ENCODE measurements at places on chromosomes 2 and 18.

- no peak for DNase-seq
Measured at GRCh38 chr2:38435775-38436174, 58.7 kb upstream of the ATL2 start.

DNA sequence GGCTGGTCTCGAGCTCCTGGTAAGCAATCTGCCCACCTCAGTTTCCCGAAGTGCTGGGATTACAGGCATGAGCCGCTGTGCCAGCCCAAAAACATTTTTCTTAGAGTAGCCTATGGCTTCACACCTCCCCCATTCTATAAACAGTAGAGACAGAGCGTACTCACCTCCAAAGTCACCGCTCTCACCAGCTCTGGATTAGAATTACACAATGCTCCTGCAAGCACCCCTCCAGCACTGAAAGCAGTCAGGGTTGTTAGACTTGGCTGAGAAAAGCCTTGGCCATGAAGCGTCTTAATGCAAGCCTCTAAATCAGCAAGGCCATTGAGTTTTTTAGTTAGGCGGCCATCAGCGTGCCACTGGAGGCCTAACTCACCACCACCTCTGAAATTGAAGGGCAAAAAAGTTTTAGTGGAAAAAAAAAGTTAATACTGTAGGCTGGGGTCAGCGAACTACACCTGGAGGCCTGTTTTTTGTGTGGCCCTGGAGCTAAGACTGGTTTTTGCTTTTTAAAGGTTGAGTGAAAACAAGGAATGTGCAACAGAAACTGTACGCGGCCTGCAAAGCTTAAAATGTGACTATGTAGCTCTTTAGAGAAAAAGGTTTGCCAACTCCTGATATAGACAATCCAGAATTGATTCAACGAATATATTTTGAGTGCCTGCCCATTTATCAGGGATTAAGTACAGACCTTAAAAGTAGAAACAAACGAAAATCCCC lies 34.6 kb downstream of the PREPL start:
- DNase-seq: no peak

DNA sequence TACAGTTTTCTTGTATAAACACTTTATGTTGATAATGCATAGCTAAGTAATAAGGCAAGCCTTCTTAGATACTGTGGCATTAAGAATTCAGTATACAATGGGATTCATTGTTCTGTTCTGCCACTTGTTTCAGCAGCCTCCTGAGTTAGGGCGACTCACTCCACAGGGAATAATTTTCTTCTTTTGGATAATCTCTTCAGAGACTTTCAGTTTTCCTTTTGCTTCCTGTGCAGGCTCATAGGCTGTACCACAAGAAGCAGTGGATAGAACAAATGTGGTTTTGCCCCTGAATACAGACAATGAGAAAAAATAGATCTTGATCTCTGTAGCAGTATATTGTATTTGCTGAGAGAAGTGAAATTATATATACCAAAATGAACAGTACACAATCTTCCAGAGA lies 298.0 kb downstream of the ZNF407 start:
- DNase-seq: no peak

DNA sequence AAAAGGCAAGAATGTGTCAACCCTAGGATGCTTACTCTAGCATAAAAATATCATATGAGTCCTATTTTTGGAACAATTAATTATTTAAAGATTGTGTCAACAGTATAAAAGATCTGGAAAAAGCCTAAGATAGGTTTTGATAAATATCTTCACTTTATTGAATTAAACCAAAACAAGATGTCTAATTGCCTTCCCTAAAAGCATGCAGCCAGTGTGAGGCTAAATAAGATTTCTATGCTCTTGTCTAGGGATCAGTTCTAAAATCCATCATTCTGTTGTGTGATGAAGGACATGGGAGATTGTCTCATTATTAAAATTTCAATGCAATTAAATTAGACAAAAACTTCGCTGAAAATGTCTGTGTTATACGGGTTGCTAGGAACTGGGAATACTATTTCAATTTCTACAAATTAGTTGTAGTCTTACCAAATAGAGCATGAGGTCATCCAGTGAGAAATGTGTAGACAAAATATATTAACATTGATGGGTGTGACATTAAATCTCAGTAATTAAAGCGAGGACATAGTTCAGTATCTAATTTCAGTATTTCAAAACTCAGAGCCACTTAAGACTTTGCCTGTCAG lies 535.6 kb upstream of the FSIP2 start:
- DNase-seq: no peak

GRCh38 chr2:231780123-231780908 lies 766 bp downstream of the PDE6D start:
- DNase-seq: peak; percentile 30

DNA sequence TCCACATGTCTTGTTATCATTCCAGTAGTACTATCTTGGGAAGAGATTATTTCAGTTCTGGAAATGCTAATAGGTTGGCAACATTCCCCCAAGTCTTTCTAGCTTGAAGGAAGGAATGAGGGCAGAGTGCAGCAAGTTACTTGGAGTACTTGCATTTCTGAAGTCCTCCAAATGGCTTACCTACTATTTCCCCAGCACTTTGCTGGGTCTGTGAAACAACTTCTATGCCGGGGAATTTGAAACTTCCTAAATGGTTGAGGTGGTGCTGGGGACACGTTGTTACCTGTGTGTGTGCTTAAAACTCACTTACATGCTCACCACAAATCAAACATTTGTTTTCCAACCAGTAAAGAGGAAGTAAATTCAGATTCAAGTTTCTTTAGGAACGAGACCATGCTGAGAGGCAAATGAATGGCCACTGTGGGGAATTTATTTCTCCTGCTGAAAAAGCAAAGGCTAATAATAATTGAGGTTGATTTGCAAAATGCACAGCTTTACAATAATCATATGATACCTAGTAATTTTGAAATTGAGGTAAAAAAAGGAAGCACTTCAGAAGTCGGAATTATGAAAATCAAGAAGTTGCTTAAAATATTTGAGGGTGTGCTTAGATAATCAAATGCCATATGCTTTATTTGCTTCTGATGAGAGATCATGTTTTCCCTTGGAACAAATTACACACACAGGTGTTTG lies 1167.7 kb upstream of the ZEB2 start:
- DNase-seq: no peak

GRCh38 chr18:45166836-45167551 lies 448.3 kb upstream of the SLC14A2 start:
- DNase-seq: no peak

- DNase-seq: peak; percentile 66
Measured at GRCh38 chr2:88765154-88765888, 73.8 kb downstream of the RPIA start.

- no peak for DNase-seq
Measured at GRCh38 chr2:63845866-63846265, 4.2 kb downstream of the UGP2 start.

GRCh38 chr18:47683774-47684173 lies 246.7 kb downstream of the SMAD2 start:
- no peak for DNase-seq

DNA sequence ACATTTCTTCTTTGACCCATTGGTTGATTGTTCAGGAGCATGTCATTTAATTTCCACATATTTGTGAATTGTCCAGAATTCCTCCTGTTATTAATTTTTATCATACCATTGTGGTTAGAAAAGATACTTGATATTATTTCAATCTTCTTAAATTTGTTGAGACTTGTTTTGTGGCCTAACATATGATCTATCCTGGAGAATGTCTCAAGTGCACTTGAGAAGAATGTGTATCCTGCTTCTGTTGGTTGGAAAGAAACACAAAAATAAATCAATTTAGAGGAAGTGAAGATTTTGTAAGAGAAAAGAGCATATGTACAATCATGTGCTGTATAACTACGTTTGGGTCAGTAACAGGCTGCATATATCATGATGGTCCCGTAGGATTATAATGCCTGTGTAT lies 118.6 kb upstream of the CDC42EP3 start:
- DNase-seq: no peak

GRCh38 chr18:45026162-45026561 lies 345.5 kb downstream of the SETBP1 start:
- DNase-seq: no peak

GRCh38 chr2:232103140-232103737 lies 141.7 kb downstream of the DIS3L2 start:
- DNase-seq: no peak

DNA sequence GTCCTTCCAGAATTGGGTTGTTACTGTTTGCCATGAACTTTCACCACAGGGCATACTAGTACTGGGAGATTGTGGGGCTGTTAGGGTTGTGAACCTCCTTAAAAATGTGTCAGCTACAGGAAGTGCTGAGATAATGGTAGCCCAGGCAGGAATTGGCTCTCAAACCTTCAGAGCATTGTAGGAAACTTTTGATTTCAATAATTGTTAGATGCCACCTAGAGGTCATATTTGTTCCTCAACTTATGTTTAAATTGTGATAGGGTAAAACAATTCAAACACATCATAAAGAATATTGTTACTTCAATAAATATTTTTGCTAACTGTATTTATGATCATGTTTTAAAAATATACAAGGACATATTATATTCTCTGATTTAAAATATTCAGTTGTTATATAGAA lies 594.6 kb downstream of the ADCYAP1 start:
- no peak for DNase-seq

DNA sequence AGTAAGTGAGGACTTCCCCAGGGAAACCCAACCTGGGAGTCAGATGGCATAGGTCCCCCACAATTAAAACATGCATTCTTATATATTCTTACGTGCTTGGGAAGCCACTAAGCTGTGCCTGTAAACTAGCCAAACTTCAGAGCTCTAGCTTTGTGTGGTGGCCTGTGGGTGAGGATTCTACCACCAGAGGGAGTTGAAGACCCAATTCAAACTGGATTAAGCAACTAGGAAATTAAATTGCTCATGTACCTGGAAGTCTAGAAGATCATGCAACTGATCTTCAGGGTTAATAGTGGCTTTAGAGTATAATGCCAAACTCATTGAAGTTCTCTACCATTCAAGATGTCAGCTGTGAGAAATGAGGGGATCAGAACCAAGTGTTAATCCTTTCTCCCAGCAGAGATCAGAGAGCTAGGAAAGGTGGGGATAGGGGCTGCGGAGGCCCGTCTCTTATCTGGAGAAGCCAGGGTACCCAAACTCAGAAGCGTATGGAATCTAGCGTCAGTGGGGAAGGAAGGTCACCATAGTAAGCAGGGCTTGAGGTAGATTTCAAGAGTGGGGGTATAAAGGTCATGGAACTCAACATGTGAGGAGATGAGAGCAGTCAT lies 53.2 kb upstream of the CCDC85A start:
- no peak for DNase-seq

DNA sequence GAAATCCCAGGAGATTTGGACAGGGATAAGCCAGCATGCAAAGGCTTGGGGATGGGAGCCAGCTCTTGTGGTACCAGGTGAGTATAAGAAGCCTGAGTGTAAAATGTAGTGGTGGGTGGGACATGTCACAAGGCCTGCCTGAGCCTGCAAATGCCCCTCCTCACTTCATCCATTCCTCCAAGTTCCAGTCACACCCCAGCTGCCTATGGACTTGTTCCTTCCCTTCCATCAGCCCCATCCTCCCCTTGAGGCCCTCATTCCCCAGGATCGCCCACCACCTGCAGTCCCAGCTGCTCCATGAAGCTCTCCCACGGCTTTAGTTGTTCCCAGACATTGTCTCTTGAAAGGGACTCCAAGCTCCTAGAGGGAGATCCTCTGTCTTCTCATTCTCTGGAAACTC lies 81.5 kb downstream of the MARCO start:
- DNase-seq: no peak

DNA sequence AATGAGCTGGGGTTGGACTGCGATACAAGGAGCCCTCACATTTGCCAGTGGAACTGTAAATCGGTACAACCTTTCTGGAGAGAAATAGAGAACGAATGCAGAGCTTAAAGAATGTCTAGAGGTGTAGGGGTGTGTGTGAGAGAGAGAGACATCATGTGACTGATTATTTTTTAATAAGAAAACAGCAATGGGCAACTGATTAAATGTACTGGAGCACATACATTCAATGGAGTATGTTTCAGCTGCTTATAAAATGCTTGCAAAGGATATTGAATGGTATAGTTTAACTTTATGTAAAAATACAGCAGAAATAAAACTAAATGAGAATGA lies 391 bp upstream of the TMEM17 start:
- no peak for DNase-seq

GRCh38 chr2:86285981-86286380 lies 51.4 kb downstream of the REEP1 start:
- no peak for DNase-seq

DNA sequence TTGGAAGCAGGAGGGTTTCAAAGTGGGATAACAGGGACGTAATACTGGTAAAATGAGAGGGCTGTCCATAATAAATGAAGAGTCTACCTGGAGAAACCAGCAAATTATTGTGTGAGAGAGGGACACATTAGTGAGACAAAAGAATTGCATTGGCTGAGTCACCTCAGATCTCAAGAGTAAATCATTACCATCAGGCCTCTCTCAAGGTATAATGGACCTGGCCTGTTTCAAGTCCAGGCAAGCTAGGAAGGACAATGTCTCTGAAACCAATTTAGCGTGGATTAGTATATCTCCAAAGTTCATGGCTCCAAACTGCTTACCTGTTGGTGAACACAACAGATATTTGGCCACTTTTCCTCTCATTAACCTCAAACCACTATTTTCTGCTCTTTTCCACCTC lies 471.4 kb downstream of the CMPK2 start:
- no peak for DNase-seq

DNA sequence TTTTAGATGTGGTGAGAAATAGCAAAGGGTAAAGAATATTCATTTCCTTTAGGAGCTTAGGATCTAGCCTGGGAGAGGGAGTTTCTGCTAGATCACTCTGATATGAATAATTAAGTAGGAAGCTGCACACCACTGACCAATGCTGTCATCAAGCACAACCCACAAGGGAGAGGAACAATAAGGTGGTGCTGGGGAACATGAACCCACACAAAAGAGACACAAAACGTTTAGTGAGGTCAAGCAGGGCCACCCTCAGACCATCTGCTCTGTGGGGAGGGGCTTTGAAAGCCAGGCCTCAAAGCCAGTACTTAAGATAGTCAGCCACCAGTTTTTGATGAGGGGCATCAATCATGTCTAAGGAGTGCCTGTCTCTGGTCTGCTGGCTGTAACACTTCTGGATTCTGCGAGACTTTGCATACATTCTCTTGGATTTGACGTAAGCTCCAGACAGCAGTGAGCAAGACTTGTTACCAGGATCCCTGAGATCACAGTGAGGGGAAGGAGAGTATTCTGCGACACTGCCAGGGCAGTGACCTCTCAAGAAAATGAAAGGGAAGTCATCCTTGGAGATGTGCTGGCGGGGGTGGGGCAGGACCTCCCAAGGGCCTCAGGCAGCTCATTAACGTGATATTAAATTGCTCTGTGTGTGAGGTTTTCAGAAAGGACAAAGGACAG lies 127.0 kb downstream of the CCBE1 start:
- no peak for DNase-seq

DNA sequence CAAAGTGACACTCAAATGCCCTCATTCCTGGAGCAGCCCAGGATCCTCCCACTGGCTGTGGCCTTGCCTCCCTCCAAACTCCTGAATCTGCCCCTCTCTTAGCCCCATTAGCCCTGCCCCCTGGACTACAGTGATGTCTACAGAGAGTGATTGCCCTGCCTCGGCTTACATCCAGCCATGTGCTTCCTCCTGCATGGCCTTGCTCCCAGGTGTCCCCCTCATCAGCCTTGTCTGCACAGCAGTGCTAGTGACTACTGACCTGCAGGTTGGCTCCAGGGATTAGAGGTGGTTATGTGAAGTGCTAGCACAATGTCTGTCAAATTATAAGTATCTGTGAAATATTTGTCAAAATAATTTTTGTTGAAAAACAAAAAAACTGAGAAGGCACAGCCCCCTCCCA lies 259.1 kb upstream of the MYT1L start:
- DNase-seq: no peak

Measured in activated CD8-positive, alpha-beta T cell treated with anti-CD3 and anti-CD28 coated beads, Interleukin-2, amount 10 ng/mL, durations not matched to agents 7 days and 5 days (primary cell).